NCI-H748 treated with DMSO at 0.1 percent for 48 hours (cell line): ENCODE measurements at places on chromosomes 16 and 17.

- no peak for DNase-seq
Measured at GRCh38 chr16:49604602-49605001, 231.0 kb downstream of the C16orf78 start.

DNA sequence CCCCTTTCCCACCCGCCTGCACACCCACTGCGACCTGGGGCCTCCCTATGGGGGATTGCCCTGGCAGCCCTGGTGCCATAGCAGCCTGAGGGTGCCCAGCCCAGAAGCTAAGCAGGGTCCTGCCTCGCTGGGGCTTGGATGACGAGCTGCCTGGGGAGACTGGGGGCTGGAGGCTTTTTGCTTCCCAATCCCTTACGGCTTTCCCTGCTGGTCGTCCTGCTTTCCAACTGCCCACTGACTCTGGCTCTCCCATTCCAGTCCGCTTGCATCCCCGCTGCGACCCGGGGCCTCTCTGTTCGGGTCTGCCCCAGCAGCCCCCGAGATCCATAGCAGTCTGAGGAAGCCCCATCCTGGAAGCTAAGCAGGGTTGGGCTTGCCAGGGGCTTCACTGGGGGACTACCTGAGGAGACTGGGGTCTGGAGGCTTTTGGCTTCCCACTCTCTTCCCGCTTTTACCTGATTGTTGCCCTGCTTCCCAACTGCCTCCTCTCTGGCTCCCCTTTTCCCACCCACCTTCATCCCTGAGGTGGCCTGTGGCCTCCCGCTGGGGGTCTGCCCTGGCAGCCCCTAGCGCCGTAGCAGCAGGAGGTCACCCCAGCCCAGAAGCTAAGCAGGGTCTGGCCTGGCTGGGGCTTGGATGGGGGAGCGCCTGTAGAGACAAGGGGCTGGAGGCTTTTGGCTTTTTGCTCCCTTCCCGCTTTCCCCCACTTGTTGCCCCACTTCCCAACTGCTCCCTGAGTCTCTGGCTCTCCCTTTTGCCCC lies 2292.8 kb downstream of the TP53TG3F start:
- DNase-seq, result no peak

DNA sequence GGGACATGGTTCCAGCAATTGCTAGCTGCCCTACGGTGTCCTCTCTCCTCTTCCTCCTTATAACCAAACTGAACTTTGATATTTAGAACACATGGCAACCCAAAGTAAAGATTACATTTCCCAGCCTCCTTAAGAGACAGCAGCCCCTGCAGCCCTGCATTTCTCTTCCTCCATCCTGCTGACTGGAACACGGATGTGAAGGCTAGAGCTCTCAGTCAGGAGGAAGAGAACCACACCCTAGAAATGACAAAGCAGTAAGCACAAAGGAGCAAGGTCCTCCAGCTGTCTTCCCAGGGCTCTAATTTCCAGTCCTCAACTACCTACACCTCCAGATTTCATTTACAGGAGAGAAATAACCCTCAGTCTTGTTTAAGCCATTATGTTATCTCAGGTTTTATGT lies 10.9 kb downstream of the DYNC1LI2 start:
- DNase-seq, result no peak

DNA sequence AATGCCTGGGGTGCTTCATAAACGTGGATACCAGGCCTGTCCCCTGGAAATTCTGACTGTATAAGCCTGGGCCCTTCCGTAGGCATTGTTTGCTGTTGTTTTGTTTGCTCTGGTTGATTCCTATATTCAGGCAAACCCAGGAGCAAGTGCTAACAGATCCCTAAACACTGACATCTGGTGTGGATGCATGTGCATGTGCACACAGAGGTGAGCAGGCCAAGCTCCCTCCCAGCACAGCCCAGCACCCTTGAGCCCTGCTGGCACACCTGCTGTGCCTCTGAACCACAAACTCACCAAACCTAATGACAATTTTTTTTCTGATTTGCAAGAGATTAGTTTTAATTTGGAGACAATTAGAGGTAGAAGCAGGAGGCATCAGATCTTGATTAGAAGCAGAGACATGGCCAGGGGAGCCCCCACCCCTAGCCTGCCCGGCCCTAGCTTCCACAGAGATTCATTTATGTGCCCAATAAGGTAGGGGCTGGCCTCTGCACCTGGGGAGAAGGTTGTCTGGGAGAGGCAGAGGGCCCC lies 40.4 kb downstream of the TMEM132E start:
- DNase-seq, result no peak

- no peak for DNase-seq
Measured at GRCh38 chr16:86634292-86634691, 55.9 kb downstream of the FOXL1 start.

DNA sequence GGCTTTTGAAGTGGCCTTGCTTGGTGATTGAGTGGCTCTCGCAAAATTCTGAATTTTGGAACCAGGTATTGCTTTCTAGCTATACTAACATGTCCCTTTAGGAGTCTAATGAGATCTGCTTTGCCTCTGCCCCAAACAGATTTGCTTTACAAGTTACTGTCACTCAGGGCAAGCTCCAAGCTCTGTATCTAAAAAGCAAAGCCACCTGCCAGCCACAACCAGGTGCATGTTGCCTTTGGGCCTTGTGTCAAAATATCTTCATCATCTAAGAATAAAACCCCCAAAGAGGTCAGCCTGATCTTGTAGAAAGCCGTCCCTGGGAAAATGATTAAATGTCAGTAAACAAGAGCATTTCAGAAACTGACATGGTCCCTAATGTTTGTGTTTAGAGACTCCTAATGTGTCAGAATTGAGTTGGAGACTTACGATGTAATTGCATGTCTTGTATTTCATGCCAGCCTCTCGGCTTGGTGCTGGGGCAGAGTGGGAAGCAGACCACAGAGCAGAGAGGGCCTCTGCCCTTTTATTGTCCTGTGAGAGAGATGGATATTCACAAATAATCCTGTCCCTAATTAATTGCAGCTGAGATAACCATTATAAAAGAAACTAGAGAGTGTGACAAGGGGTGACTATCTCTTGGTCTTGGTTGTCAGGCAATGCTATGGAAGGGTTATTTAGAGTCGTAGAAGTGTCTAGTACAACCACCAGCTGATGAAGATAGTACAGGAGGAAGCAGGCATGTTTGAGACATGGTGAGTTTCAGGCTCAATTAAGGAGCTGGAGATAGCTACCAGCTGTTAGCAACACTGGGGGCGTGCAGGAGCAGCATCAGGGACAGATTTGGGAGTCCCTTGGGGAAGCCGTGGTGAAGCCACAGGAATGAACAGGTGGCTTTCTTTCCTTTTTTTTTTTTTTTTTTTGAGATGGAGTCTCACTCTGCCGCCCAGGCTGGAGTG lies 90.7 kb downstream of the PITPNC1 start:
- no peak for DNase-seq

- DNase-seq, result no peak
Measured at GRCh38 chr17:73343168-73343634, 31.4 kb upstream of the CDC42EP4 start.

- no peak for DNase-seq
Measured at GRCh38 chr17:3507869-3508268, 32.1 kb downstream of the ASPA start.

GRCh38 chr17:36151891-36152638 lies 24.4 kb downstream of the TBC1D3B start:
- no peak for DNase-seq

GRCh38 chr16:65469116-65469515 lies 347.3 kb upstream of the CDH11 start:
- DNase-seq, result no peak

DNA sequence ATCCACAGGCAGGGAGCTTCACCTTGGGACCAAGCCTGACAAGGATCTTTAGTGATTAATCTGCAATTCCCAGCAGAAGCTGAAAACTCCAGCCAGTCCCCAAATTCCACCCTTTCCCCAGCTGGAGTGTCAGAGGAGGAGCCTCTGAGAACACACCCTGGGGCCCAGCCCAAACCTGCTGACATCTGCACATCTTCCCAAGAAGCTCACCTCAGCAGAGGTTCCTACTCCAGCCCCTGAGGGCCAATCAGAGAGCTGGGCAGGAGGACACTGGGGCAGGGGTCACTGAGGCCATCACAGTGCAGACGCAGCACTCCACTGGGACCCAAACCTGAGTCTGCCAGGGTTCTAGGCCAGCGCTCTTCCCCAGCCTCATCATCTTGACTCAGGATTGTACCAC lies 44.9 kb downstream of the CNGB1 start:
- DNase-seq, result no peak

DNA sequence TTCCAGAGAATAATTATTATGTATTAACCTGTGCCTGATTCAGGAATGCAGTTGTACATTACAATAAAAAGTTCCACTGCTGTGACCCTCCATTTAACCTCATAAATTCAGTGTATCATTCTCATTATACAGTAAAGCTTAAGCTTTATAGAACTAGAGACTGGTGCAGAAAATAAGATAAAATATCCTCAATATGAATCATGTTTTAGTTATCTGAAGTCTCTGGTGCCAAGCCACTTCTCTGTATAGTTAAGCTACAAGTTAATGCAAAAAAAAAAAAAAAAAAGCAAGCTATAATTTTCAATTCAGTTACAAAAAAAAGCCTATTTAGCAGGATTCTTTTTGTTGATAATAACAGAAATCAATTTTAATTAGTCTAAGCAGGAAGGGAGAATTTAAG lies 22.4 kb upstream of the SMIM36 start:
- no peak for DNase-seq

- no peak for DNase-seq
Measured at GRCh38 chr17:39648616-39649366, 11.8 kb downstream of the STARD3 start.
